Stimulated activated CD8-positive, alpha-beta memory T cell treated with anti-CD3 and anti-CD28 coated beads, Interleukin-4, amount 100 ng/mL, for 4 hours (primary cell): ENCODE measurements at places on chromosomes 1 and 21.

- DNase-seq, result no peak
Measured at GRCh38 chr21:44800971-44801467, 601 bp downstream of the UBE2G2 start.

DNA sequence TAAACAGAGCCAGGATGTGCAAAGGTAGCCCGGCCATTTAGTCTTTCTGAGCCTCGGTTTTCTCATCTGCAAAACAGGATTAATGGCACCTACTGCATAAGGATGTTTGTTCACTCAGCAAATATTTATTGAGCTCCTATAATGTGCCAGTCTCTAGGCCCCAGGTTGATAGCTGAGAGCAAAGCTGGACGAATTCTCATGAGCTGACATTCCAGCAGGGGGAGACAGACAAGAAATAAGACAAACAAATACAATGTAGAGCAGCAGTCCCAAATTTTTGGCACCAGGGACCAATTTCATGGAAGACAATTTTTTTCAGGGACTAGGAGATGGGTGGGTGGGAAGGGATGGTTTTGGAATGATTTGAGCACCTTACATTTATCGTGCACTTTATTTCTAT lies 74.3 kb upstream of the PAX7 start:
- no peak for DNase-seq

DNA sequence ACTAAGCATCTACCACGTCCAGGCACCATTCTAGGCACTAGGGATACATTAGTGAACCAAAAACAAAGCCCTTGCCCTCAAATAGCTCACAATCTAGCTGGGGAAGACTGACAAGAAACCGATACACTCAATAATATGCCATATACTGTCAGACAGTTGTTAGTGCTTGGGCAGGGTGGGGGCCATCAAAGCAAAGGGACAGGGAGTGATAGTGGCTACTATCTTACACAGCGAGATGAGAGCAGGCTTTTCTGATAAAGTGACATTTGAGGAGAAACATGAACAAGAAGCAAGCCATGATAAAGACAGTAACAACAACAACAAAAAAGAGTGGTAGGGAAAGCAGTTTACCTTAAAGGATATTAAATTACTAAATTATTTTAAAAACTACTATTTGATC lies 41.1 kb downstream of the ERO1B start:
- DNase-seq, result no peak

DNA sequence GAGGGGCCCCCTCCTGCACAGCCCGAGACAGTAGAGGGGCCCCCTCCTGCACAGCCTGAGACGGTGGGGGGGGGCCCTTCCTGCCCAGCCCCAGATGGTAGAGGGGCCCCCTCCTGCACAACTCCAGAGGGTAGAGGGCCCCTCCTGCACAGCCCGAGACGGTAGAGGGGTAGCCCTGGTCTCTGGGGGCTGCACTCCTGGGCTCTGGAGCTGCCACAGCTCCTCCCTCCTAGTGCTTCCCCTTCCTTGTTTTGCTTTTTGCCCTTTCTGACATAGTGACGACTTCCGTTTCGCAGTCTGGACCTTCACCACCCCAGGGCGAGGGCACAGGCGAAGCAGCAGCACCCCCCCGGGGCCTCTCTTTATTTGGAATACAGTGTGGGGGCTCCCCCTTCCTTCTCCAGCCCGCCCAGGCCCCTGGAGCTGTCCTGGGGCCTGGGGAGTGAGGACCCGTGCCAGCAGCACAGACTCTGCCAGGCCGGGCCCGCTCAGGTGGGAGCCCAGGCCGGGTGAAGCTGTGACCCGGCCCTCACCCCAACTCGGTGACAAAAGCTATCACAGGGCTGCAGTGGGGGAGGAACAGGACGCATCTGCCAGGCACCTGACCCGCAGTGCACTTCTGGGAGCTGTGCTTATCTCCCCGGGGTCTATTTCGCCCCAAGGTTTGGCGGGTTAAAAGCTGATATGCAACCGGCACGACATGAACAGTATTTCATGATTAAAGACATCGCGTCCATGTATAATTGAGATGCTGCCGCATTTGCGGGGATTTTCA lies 1.1 kb upstream of the PRXL2B start:
- peak; percentile 25 for DNase-seq

DNA sequence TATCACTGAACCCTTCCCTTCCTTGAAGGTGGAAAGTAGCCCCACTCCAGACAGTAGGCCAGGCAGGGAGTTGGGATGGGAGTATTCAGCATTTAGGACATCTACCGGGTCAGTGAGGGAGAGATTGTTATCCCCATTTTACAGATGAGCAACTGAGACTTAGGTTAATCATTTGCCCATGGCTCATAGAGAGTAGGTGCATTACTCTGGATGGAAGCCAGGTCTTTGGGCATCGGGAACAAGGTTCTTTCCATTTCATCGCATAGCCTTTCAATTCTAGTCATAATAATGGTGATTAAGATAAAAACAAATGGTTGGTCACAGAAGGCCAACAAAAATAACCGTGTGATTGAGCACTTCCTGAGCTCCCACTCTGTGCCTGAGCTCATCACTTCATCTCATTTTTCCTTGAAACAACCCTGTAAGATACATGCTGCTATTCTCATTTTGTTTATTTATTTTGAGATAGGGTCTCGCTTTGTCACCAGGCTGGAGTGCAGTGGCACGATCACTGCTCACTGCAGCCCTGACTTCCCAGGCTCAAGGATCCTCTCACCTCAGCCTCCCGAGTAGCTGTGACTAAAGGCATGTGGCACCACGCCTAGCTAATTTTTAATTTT lies 64.8 kb downstream of the NAV1 start:
- DNase-seq, result no peak

DNA sequence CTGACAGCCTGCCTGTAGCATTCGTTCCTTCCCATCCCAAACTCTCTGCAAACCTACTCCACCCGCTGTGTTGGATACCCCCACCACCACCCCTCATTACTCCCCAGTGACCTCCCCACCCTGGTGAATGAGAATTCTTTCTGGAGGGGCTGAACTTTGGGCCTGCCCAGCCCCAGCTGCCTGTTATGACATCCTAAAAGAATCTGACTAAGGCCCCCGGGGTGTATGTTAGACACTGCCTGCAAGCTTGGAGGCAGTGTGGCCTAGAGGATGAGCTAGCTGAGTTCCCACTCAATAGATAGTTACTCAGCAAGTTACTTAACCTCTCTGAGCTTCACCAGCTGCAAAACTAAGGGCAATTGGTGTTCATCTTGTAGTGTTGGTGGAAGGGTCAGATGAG lies 110.2 kb upstream of the FGGY start:
- no peak for DNase-seq

- DNase-seq, result no peak
Measured at GRCh38 chr1:56077206-56077605, 502.2 kb downstream of the PLPP3 start.

DNA sequence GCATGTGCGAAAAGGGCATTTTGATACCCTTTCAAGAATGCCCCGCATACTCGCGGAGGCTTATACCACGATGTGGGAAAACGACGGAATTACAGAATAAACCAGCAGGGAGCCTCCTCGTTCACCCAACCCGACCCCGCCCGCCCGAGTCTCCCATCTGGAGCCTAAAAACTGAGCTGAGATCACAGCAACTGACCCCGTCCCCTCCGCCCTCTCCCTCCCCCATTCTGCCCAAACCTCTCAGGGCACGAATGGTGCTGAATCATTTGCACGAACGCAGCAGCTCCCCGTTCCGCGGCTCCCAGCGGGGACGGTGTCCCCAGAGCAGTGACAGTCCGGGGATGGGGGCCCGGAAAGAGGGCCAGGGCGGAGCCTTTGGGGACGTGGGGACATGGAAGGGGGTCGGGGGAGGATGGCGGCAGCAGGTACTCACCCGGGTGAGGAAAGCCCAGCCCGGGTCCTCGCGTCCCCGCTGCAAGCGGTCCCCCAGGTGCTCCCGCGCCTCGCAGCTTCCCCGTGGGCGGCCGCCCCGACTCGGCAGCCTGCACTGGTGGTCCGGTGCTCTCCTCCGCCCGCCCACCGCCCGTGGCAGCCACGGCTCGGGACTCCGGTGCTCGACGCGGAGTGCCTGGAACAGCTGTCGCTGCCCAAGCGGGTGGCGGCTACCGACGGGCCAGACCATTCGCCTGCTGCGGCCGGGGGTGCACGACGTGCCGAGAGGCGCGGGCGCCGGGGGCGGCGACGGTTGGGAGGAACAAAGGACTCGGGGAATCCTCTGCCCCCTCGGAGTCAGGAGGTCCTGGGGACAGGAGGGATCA lies at the start of gene TTLL7:
TSS of gene TTLL7 (minus strand) at position 635 of the 818 bp plus-strand sequence. CDS start 46,921 bp downstream, outside the sequence.
- peak; percentile 18 for DNase-seq

DNA sequence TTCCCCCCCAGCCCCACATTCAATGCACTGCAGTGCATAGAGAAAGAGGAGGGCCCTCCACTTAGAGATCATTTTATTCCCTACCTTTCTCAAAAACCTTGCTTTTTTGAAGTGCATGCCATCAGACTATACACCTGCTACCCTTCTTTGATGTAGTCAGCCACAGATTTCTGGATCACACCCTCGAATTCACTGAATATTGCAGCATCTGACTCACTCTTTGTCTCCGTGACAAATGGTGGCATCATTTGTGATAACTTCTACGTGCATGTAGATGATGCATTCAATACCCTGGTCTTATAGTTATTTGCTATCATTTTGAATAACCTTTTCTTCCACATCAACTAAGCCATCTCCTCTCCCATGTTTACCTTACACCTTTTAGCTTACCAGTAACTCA lies 310.3 kb upstream of the SGIP1 start:
- DNase-seq, result no peak

DNA sequence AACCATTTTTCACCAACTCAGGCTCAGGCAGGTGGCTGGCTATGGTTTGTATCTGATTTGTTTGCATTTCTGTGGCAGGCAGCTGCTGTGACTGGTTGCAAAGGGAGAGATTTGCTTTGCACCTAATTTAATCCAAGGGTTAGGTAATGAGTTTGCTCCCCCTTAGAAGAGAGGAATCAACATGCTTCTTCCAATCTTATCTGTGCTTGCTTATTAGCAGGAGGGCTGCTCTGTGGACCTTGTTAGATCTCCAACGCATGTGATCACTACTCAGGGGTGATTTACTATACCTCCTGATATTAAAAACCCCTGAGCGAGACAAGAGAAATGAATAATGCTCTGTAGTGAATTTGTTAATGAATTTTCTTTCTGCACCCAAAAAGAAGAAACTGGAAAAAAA lies 20.5 kb downstream of the OLFML3 start:
- no peak for DNase-seq

DNA sequence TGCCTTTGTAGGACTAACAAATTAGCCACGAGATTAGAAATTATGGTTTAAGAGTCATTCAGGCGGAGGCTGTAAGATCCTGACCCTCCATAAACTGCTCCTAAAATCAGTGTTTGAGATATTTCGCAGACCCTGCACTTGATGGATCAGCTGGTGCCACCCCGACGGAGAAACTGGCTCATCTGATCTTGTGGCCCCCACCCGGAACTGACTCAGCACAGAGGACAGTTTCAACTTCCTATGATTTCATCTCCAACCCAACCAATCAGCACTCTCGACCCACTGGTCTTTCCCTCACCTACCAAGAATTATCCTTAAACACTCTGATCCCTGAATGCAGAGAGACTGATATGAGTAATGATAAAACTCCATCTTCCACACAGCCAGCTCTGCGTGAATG lies 3.7 kb upstream of the JAM2 start:
- DNase-seq, result no peak

- no peak for DNase-seq
Measured at GRCh38 chr1:219931033-219931432, 2.7 kb upstream of the SLC30A10 start.

DNA sequence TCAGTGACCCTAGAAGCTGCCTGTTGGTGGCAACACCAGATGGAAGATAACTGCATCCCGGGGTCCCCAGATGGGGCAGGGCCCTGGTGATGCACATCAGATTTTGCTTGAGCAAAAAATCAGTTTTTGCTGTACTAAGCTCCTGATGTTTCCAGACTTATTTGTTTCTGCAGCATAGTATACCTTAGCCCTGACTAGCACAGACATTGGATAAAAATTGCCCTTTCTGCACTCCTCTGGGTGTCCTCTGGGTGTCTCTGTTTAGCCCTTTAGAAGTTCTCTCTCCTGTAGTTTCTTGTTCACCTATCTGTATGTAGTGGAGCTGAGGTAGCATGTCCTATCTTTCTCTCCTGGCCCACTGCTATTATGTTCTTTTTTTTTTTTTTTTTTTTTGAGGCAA lies 30.3 kb upstream of the PLA2G2C start:
- no peak for DNase-seq

- no peak for DNase-seq
Measured at GRCh38 chr1:8294170-8294697, 23.7 kb upstream of the SLC45A1 start.

DNA sequence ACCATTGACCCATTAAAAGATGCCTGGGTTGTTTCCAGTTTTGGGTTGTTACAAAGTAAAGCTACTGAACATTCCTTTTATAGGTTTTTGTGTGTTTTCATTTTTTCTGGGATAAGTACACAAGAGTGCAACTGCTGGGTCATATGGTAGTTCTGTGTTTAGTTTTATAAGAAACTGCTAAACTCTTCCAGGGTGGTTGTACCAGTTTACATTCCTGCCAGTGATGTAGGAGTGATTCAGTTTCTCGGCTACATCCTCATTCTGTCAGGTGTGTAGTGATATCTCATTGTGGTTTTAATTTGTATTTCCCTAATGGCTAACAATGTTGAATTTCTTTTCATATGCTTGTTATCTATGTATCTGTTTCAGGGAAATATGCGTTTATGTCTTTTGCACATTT lies 58.5 kb upstream of the DNAJC6 start:
- no peak for DNase-seq

DNA sequence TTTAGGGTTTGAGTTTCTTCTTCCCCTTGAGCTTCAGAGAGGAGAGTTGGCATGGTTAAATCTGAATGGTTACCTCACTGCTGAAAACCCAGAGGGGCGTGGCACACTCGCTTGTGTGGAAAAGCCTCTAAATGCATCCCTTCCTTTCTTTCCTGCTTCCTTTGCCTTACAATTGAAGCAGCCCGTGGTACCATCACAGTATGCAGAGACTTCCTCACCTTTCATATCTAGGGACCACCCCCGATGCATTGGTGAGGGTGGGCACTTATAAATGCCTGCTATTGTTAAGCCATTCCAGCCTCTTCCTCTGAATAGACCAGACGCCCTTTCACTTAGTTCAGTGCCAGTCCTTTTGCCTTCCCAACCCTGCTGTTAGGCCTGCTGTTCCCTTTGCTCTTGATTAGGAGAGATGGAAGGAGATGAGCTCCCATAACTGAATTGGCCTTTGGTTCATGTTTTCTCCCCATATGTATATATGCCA lies 21.9 kb upstream of the LAX1 start:
- DNase-seq, result no peak

- no peak for DNase-seq
Measured at GRCh38 chr1:188017921-188018320, 1189.2 kb downstream of the PLA2G4A start.

DNA sequence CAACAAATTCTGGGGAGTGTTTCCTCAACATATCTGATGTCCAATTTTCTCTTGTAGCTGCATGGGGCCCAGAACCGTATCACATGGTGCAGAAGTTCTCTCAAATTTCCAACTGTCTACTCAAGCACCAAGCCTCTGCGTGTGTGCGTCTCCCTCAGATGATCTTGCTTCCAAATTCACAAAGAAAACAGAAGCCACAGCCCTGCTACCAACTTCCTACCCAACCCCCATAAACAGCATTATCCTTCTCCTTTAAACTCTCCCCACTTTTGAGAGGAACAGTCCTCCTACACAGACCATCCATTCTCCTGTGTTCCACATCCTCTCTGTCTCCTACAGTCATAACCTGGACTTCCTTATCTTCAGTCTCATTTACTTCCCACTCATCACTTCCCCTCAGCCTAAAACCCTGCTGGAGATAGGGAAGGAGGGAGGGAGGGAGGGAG lies 354.1 kb downstream of the SMYD3 start:
- no peak for DNase-seq
